ENCODE measurements at places on chromosomes 12 and 14.

DNA sequence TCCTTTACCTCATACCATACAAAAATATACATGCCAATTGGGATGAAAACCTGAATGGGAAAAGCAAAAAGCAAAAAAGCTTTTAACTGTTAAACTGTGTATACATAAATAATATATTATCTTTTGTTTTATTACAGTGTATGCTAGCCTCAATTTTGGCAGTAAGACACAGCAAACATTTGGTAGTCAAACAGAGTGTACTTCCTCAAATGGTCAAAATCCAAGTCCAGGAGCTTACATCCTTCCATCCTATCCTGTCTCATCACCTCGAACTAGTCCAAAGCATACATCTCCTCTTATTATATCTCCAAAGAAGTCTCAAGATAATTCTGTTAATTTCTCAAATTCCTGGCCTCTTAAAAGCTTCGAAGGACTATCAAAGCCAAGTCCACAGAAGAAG lies 41.9 kb downstream of the TOGARAM1 start:
- DNase-seq: no peak

DNA sequence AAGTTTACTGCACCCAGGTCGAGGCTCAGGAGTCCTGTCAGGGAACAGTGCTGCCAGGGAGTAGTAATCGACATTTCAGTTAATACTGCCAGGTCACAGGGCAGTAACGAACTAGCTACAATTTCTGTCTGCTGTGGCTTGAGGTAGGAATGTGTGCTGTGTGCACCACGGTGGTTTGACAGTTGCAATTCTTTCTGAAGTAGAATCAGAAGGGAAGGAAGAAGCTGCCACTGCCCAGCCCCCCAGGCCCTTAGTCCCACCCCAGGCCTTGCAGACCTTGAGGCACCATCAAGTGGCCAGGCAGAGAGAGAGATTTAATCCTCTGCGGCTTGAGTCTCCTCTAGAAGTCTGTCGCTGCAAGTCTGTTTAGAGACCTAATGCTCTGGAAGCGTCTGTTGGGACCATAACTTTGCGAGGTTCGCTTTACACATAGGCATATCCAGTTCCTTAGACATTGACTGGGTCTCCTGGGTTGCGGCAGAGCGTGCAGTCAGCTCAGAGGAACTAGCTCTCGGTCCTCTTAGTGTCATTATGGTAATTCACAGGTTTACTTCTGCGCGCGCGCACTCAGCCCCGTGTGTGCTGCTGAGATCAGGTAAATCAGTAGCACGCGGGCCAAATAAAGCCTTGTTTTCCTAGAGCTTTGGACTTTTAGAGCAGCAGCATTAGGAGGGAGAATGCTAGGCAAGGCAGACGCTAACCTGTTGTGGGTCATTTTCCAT lies 9.8 kb downstream of the NKX2-1 start:
- no peak for DNase-seq

GRCh38 chr12:120928864-120929652 lies 24.9 kb upstream of the SPPL3 start:
- DNase-seq: no peak

GRCh38 chr14:59091976-59092375 lies 96.5 kb upstream of the DAAM1 start:
- DNase-seq: no peak

- no peak for DNase-seq
Observed at GRCh38 chr14:89629383-89629782, 212.3 kb upstream of the FOXN3 start.

- peak; percentile 23 for DNase-seq
Observed at GRCh38 chr12:107435520-107435919, 250.1 kb upstream of the PWP1 start.

DNA sequence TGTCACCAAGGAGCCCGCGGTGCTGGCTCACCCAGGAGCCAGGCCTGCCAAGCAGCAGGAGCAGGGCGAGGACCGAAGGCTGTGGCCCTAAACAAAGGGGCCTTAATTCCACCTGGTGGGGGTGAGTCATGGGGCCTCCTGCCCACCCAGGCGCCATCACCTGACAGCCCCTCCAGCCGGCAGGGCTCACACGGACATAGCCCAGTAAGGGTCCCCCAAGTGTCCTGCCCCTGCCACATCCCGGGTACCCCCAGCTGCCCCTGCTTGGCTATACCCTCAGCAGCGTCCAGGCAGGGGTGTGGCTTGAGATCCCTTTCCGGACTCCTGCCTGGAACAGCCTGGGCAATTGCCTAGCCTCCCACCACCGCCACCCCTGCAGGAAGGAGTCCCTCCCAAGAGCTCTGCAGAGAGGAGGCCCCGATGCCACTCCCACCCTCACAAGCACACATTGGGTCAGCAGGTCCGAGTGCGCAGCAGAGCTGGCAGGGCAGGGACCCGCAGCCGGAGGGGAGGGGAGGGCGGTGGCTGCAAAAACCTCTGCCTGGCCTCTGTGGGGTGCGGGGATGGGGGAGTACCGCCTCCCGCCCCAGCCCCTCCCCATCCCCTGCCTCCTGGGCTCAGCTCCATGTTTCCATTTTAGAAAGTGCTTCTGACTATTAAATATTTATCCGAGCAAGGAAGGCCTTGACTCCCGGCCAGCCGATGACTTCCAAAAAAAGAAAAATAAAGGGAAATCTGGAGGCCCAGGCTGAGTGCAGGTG lies 4.6 kb downstream of the AHNAK2 start:
- DNase-seq: no peak

GRCh38 chr14:36676236-36676635 lies 14.6 kb downstream of the PAX9 start:
- no peak for DNase-seq

GRCh38 chr12:23352670-23353069 lies 596.8 kb downstream of the SOX5 start:
- DNase-seq: no peak

- DNase-seq: no peak
Observed at GRCh38 chr14:72830786-72831594, 62.9 kb downstream of the DPF3 start.

DNA sequence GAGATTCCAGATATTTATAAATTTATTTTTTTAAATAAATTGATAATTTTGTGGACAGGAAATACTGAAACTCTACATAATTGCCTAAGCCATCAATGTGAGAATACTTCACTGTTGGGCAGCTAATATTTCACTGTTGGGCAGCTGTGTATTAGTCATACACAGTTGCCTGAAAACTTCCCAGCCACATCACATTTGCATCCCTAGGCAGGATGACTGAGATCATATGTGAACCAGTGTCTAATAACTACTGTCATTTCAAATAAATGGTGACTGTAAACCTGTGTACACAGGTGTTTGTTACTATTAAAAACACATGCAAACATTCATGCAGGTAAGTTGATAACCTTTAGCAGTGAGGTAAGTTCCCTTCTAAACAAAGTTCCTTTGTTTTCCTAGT lies 43.9 kb downstream of the TMTC3 start:
- DNase-seq: no peak

DNA sequence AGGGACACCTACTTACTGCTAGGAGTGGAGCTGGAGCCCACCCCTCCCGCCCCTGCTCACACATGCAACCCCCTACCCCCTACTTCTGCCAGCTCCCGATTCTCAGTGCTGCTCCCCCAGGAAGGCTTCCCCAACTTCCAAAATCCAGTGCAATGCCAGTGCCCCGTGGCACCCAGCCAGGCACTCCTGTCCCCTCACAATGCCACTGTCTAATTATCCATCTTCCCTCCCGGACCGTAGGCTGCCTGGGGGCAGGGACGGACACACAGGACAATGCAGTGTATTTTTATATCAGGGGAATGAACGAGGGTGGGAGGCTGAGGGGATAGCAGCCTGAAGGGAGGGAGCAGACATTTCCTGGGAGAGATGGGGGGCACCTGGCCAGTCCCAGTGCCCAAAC lies 12.4 kb downstream of the OTUB2 start:
- no peak for DNase-seq

GRCh38 chr12:18522806-18523205 lies 215.0 kb downstream of the PLCZ1 start:
- DNase-seq: no peak

GRCh38 chr14:89237921-89238529 lies 179.0 kb downstream of the FOXN3 start:
- DNase-seq: peak; percentile 48

DNA sequence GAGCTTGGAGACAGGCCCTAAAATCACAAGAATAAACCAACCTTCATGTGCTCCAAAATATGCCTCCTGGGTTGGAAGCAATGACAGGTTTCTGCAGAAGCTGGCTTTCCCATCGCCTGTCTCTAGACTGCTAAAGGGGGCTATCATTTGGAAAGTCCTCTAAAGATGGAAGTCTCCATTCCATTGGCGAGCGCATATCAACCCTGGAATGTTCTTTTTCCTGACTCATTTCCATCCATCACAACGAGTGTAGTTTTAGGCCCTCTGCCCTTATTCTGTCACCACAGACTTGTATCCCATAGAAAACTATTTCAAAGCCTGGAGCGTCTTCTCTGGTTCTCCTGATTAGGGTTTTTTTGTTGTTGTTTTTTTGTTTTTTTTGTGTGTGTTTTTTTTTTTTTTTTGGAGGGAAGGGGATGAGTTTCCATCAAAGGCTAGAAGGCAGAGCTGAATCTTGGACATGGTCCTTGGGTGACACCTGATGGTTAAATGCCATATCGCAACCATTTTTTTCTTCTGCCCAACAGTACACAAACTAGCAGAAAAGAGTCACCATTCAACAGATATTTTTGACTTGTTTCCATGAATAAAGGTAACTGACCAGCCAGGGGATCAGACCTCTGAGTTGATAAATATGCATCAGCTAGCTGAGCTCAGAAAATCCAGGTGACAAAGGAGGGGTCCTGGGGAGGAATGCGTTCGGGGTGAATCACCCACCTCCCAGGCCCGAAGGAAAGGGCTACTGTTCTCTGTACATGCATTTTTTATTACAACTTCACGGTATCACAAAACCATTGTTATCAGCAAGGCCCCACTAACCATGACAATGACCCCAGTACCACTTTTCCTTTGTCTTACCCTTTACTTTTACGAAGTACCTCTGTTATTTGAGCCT lies 40.5 kb downstream of the KCNA5 start:
- DNase-seq: peak; percentile 58

GRCh38 chr12:89080793-89081465 lies 271.4 kb downstream of the DUSP6 start:
- DNase-seq: no peak

DNA sequence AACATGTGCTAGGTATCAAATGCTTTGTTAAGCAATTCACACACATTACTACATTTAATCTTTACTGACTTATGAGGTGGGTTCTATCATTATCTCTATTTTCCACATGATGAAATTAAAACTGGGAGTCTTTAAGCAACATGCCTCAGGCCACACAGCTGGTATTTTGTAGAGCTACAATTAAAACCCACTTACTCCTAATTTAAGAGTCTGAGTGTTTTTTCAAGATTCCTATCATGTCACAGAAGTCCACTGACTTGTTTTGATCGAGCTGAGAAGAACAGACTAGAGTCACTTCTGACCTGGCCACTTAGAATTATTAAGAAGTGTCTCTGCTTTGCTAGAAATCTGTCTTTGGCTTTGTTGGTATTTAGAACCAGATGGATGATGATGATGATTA lies 670.7 kb downstream of the NRXN3 start:
- DNase-seq: no peak

DNA sequence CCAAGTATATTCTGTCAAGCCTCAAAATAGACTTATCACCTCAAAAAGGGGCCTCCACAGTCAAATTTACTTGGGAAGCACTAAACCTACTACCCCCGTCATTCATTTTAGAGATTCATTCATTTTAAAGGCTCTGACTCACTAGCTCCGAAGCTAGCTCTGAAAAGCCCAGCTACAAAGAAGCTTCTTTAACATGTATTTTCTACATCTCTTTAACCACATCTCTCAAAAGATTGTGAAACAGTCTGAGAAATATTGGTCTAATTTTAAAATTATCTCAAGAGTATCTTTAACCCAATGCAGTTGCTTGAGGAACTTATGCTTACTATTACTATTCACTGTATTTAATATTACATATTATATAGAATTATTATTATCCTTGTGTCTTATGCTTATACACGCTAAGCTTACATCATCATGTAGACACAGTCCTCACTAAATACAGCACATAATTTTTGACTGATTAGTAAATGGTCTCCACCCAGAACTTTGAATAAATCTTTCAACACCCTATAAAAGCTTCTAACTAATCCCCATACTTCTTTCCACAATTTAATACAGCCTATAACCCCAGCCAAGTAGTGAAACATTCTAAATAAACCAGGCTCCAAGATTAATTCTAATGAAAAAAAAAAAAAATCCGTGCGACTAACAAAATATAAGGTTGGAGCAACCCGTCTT lies 7.8 kb downstream of the NT5DC3 start:
- peak; percentile 41 for DNase-seq

- no peak for DNase-seq
Observed at GRCh38 chr14:50082784-50083466, 33.4 kb downstream of the VCPKMT start.

DNA sequence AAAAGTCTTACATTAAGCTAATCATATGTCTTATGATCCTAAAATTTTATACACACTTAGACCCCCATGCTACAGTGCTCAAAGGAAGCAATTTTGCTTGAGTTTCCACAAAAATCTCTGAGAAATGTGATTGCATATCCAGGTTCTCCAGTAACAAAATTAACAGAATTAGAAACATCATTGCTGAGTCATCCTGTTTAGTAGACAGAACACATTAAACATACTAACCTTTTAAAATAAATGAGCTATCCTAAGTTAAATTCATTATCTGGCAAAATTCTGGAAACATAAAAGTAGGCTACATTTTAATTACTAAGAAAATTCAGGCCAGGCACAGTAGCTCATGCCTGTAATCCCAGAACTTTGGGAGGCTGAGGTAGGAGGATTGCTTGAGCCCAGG lies 94.7 kb downstream of the DENND5B start:
- no peak for DNase-seq

GRCh38 chr12:43728117-43728516 lies 30.5 kb downstream of the PUS7L start:
- DNase-seq: peak; percentile 9

DNA sequence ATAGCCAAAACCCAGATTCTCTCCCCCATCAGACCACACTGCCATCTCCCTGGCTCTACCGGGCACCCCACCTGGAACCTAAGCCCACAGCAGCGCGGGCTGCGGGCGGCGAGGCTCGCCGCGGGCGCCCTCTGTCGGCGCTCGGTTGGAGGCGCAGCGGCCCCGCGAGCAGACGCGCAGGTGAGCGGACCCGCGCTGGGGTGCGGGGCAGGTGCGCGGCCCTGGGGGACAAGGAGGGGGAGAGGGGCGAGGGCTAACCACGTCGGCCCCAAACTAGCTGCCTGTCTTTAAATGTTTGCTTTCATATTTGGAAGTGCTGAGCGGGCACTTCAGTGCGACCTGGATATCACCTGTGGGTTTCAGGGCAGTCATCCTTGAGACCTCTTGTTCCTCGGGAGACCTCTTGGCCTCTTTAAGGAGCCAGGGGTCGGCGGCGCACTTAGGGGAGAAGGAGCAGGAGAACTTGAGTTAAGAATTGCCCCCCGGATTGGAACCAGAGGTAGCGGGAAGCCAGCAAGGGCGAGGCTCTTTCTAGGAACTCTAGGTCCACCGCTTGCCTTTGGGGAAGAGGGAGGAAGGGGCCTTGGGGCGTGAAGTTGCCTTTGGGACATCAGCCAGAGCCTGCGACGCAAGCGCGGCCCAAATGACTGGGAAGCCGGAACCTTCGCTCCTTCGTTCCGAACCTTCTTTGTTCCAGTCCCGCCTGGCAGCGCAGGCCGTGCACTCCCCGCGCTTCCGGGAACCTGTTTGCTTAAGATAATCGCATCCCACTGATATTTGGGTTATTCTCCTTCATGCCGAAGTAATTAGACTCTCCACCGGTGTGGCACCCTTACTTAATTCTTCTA lies 78.7 kb downstream of the NEDD1 start:
- DNase-seq: peak; percentile 65

- peak; percentile 20 for DNase-seq
Observed at GRCh38 chr14:53953002-53953827, 3.4 kb downstream of the BMP4 start.
